Stimulated activated CD4-positive, alpha-beta T cell treated with anti-CD3 and anti-CD28 coated beads, Interleukin-1b, Interleukin-23, amount 100 ng/mL, for 1 hour (primary cell): ENCODE measurements at places on chromosomes 16 and 17.

- DNase-seq = no peak
Observed at GRCh38 chr16:27363797-27364196, 38.2 kb upstream of the IL21R start.

GRCh38 chr17:2613089-2613808 lies 19.8 kb downstream of the PAFAH1B1 start:
- DNase-seq = no peak

GRCh38 chr17:72342627-72343527 lies 222.1 kb downstream of the SOX9 start:
- DNase-seq = no peak

GRCh38 chr16:10978871-10979446 lies 34.6 kb downstream of the CLEC16A start:
- no peak for DNase-seq

- no peak for DNase-seq
Observed at GRCh38 chr16:243348-243747, 8.7 kb downstream of the FAM234A start.

- no peak for DNase-seq
Observed at GRCh38 chr17:68238164-68238870, 9.5 kb upstream of the AMZ2 start.

GRCh38 chr17:43428524-43428923 lies 29.7 kb downstream of the ARL4D start:
- DNase-seq = no peak

- DNase-seq = no peak
Observed at GRCh38 chr16:48576927-48577326, 33.1 kb downstream of the N4BP1 start.

- no peak for DNase-seq
Observed at GRCh38 chr16:85152414-85153030, 40.2 kb upstream of the CIBAR2 start.

- no peak for DNase-seq
Observed at GRCh38 chr17:82245134-82246039, 16.5 kb downstream of the SLC16A3 start.

GRCh38 chr16:52718046-52718445 lies 171.1 kb upstream of the TOX3 start:
- no peak for DNase-seq

DNA sequence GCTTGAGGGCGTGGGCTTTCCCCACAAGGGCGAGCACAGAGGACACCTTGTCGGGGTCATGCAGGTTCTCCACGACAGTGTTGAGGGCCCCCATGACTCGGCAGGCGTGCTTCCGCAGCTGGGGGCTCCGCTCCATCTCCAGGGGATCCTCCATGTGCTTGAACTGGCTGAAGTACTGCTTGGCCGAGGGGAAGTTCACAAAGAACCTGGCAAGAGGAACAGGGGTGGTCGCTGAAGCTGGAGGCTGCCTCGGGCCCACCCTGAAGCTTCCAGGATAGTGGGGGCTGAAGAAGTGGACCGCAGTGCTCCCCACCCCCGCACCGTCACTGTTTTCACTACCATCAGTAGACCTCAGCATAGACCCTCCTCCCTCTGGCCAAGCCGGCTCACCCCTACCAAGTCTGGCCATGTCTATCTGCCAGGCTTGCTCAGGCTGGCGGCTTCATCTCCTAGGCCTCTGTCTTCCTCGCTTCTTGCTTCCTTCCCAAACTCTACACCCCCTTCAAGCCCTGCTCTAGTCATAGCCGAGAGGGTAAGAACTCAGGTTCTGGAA lies 5.9 kb downstream of the CYGB start:
- no peak for DNase-seq

- no peak for DNase-seq
Observed at GRCh38 chr17:79866791-79867518, 27.7 kb upstream of the CBX4 start.

DNA sequence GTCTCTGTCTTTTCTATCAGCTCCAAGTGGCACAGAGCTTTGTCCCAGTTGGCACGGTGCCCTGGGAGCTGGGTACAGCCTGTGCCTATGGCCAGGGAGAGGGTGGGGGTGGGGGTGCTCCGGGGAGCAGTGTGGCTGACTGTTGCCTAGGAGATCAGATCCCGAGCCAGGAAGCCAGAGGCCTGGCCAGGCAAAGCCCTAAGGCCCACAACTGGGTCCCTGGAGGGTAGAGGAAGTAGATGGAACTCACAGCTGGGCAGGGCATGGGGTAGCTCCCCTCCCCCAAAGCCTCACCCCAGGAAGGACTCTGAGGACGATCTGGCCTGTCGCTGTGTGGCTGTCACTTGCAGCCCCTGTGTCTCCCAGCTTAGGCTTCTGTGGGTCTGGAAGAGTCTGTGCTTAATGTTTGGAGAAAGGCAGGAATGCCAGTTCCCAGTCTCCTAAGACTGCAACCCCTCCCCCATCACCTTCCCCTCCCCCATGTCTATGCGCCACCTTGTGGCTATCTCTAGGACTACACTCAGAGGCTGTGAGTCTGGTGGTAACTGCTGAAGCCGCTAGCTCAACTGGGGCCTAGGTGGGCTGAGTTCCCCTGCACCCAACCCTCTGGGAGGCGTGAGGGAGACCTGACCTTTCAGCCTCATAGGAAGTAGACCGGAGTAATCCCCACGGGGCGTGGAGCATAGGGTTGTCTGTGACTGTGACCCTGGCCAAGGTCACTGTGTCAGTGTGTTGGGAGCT lies 12.6 kb downstream of the THRA start:
- DNase-seq = peak; percentile 64

DNA sequence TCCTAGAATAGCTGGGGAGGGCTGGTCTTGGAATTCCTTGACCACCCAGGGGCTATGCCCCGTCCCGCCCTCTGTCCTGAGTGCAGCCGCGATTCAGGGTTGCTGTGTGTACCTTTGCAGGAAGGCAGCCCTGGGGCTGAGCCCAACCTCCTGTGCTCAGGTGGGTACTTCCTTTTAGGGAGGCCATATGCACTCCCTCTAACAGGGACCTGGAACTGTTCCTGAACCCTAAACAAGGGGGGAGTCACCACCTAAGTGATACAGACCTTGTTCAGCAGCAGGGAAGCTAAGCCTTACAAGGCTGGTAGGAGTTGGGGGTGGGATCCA lies 24.6 kb downstream of the LLGL2 start:
- no peak for DNase-seq

- DNase-seq = no peak
Observed at GRCh38 chr17:20281860-20282259, 185.5 kb downstream of the LGALS9B start.

DNA sequence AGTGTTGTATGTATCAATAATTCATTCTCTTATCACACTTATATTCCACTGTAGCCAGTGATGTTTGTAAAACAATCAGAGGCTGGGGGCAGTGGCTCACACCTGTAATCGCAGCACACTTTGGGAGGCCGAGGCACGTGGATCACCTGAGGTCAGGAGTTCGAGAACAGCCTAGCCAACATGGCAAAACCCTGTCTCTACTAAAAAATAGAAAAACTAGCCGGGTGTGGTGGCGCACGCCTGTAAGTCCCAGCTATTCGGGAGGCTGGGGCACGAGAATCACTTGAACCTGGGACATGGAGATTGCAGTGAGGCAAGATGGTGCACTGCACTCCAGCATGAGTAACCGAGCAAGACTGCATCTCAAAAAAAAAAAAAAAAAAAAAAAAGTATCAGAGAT lies 217.0 kb downstream of the CPPED1 start:
- DNase-seq = no peak

GRCh38 chr16:11405331-11406176 lies 60.3 kb downstream of the RMI2 start:
- DNase-seq = peak; percentile 37

DNA sequence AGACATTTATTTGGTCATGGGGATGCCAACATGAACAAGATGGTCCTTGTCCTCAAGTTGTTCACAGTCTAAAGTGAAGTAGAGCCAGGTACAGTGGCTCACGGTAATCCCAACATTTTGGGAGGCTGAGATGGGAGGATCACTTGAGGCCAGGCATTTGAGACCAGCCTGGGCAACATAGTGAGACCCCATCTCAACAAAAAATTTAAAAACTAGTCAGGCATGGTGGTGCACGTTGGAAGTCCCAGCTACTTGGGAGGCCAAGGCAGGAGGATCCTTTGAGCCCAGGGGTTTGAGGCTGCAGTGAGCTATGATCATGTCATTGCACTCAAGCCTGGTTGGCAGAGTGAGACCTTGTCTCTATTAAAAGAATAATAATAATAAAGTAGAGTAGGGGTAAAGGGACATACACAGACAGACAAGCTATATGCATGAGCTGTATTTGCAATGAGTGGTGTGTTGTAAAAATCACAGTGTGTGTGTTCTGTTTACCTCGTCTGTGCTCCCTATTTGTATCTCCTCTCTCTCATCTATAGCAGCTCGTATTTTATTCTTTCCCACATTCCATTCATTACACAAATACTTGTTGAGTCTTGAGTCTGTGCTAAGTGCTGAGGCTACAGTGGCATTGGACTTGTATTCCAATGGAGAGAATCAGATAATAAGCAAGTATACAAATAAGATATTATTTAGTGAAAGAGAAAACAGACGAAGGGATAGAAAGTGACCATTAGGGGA lies 73.9 kb upstream of the DHX40 start:
- DNase-seq = no peak

DNA sequence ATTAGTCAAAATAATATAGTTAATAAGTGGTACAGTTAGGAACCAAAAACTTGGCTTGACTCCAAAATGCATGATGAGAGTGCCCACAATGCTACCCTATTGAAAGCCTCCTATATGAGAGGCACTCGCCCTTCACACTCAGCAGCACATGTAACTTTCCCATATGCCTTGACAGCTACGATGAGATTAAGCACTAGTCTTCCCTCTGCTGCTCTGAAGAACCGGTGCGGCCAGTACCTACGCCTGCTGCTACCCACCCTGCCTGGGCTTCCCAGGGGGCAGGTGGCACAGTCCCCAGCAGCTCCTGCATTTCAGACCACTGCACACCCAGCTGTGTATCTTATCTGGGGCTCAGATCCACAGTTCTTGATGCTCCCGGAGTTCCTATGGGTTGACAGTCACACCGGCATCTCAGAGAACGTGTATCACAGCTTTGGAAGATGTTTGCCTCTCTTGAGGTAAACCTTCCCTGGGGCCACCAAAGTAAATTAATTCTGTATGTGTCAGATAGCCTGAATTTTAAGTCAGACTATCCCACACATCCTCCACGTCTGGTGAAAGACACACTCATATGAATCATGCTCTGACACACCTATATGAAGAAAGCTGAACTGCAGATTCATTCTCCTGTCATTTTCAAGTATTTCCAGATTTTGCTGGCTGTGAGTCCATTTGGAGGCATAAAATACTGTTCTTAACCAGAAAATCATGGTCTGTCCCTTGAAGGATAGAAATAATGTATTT lies 77.8 kb downstream of the MYH10 start:
- DNase-seq = no peak

DNA sequence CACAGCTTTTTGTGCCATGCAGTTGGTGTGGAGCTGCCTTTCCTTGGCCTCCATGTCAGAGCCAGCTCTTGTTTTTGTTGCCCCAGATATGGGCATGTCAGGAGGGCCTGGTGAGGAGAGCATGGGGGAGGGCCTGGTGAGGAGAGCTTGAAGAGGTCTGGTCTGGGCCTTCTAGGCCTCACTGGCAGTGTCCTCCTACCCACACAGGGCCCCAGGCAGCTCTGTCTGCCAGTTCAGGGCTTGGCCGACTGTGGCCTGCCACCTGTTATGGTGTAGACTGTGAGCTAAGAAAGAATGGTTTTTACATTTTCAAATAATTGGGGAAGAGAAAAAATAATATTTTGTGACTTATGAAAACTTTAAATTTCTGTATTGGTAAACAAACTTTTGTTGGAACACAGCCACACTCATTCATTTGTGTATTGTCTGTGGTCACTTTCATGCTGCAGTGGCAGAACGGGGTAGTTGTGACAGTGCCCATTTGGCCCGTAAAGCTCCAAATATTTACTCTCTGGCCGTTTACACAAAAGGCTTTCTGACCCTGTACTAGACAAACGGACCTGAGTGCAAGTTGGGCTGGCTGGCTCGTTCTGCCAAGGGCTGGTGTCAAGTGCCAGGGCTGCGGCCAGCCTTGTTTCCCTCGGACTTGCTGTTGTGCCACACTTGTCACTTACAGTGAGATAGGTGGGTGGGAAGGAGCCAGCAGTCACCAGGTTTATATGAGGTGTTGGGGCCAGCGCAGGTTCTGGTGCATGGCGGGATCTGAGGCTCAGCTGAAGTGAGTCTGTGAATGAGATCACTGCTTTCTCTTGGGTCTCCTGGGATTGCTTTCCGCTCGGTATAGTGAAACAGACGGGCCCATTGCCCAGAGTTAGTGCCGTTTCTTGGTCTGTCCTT lies 18.2 kb downstream of the PGS1 start:
- DNase-seq = no peak

DNA sequence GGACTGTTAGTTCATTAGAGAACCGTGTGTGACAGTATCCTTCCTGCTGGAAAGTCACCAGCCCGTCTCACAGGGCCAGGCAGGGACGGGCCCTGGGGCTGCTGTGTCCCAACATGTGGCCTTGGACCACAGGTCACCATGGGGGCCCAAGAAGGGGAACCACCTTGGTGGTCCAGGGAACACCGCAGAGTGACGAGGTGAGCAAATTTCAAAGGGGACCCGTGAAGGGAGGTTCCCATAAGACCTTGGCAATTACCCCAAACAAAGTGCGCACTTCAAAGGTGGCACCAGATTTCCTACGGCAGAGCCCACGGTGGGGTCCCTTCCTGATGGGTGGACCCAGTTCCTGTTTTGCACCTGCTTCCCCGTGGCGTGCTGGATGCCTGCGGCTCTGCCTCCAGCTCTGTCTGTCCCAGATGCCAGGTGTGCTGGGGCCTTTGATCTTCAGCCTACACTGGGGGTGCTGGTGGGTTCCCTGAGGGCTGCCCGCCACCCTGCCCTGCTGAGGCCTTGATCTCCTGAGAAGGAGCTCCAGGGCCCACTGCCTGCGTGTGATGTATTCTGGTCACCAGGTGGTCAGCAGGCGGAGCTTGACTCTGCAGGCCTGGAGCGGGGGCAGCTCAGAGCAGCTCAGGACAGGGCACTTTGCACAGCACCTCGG lies 27.0 kb downstream of the SLC7A5 start:
- DNase-seq = no peak

GRCh38 chr16:85491058-85491771 lies 121.9 kb upstream of the GSE1 start:
- DNase-seq = no peak

GRCh38 chr17:48244121-48244711 lies 136.7 kb downstream of the SNX11 start:
- no peak for DNase-seq

DNA sequence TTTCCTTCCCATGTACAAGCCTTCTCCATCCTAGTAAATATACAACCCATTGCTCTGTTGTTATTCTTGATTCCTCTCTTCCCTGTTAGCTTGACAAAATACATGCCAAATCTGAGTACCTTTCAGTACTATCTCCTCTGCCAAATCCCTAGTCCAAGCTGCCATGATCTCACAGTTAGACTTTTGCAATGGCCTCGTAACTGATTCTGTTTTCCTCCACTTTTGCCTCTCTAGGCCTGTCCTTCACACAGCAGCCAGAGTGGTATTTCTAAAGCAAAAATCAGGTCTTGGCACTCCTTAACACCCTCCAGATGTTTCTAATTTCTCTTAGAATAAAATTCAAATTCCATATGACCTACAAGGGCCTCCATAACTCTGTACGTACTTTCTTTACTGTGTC lies 153.0 kb upstream of the RBL2 start:
- no peak for DNase-seq

- DNase-seq = no peak
Observed at GRCh38 chr16:62272035-62272434, 235.8 kb upstream of the CDH8 start.

- no peak for DNase-seq
Observed at GRCh38 chr17:62718429-62718828, 89.7 kb downstream of the MARCHF10 start.

- no peak for DNase-seq
Observed at GRCh38 chr16:87169509-87169995, 147.6 kb downstream of the C16orf95 start.

- DNase-seq = no peak
Observed at GRCh38 chr17:75902406-75902805, 2.3 kb downstream of the MRPL38 start.
